ENCODE measurements at places on chromosomes 2 and 18.

DNA sequence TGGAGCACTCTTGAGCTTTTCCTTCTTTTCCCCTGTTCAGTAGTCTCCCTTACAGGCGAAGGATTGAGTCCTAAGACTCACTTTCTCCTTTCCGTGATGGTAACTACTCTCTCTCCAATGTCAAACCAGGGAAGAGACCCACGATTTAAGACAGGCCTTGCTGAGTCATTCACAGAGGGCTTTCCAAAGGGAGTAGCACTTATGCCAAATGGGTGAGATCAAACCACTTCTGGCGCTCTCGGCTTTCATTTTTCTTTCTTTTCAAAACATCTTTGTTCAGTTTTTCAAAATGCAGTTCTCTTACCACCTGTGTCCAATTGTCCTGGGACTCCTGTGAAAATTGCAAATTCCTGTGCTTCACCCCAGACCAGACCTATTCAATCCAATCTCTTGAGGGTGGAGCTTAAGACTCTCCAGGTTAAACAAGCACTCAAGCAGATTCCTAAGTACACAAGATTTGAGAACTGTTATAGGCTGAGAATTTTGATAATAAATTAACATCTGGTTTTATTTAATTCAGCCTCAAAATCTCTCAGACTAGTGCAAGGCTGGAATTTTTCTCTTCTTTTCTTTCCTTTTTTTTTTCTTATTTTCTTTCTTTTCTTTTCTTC is 14.4 kb upstream of the MRPL19 start:
- no peak for DNase-seq

GRCh38 chr2:137947032-137947727 is 17.1 kb upstream of the HNMT start:
- no peak for DNase-seq

- DNase-seq, result no peak
Measured at GRCh38 chr18:11482271-11482670, 127.1 kb upstream of the SLC35G4 start.

- DNase-seq, result peak; percentile 22
Measured at GRCh38 chr18:63936156-63936931, 12.8 kb upstream of the HMSD start.

DNA sequence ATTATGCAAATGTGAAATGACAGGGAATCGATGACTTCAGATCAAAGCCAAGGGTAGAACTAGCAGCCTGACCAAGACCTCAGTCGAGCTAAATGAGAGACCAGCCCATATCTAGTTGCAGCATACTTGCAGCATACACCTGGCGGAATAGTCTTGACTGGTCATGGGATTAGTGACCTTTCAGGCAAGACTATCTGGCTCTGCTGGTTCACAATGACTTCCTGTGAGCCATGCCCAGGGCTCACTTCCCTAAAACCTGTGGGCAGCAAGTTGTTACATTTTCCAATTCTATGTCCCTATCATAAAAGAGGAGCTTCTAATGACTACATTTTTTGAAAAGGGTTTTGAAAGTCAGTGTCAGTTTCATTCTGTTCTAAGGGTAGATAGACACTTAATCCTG is 1624.9 kb upstream of the CELF4 start:
- no peak for DNase-seq

DNA sequence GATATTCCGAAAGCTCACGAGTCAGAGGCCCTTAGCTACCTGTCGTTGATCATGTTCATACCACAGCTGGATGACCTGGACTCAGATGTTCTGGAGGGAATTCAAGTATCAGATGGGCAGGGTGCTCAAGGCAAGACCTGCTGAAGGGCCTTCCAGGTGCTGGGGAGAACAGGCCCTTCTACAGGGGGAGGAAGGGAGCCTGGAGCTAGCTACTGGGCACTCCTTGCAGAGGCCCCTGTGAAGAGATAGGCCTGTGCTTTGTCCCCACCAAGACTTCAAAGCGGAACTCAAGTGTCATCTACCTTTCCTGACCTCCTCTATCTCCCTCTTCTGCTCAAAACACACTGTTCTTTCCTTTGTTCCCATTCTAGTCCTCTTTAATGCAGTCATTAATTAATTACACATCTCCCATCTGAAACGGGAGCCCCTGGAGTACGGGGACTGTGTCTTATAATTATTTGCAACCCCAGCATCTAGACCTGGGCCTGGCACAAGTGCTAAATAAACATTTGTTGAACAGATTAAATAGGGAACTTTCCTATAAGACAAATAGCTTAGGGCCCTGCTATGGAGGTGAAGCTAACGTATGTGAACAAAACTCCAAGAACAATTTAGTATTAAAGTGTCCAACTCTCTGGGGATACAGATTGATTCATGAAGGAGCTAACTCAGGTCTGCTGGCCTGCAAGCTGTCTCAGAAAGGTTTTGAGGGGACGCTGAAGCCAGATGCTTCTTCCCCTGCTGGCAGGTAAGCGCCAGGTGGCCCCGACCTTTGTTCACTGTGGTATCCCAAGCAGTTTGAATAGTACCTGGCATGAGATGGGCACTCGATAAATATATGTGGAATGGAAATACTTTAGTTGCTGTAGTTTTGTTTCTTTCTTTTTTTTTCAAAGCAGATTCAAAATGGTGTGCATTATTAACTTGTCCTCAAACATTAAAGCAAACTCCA is 22.0 kb downstream of the RHOB start:
- no peak for DNase-seq

DNA sequence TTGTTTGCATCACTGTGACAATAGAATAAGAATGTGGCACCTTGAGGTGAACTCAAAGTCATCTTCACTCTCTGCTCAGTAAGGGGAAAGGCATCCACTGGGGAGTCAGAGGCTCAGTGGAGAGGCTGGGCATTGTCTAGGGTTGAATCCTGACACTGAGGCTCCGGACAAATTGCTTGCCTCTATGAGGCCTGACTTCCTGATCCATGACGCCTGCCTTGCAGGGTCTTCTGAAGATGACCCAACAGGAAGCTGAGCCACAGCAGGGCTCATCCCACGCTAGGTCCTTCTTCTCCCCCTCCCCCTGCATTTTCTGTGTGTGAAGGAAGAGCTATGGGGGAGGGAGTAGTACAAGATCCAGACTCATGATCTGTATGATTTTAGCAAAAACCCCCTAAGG is 265.1 kb downstream of the SH3BP4 start:
- no peak for DNase-seq

DNA sequence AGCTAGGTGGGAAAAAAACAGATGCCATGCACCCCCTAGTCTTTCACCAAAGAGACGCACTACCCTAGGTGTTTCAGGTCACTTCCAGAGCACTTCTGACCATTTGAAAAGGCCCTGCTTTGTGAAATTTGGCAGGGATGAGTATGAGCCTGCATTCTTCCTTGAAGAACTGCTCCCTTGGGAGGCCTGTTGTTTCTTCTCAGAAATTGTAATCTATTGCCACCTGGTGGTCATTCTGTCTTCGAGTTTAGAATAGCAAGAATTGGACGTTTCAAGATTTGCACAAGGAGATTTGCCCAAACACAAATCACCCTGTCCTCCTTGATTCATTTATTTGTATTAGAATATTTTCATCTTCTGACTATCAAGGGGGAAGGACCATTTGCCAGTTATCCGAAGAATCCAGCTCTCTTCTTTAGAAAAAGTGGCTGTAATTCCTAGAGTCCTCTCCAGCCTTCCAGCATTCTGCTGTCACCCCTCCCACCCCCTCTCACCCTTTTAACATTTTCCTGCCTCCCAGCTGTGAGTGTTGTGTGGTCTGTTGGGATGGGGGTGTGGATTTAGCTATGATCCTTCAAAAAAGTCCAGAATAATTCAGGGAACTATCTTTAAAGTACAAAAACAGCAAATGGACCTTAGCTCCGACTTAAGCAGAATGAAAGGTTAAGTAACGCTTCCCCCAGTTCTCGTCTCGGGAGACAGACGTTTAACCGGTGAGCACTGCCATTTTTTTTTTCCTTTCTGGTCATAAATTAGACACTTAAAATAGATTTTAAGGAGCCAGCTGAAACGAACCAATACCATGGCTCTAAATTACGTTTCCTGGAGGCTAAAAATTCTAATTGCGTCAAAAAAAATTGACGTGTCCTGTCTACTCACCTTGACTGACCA is 3.7 kb upstream of the GAD1 start:
- no peak for DNase-seq

GRCh38 chr2:158889135-158889853 is 79.1 kb upstream of the TANC1 start:
- no peak for DNase-seq

GRCh38 chr2:70240599-70240998 is 7.8 kb downstream of the TIA1 start:
- no peak for DNase-seq

DNA sequence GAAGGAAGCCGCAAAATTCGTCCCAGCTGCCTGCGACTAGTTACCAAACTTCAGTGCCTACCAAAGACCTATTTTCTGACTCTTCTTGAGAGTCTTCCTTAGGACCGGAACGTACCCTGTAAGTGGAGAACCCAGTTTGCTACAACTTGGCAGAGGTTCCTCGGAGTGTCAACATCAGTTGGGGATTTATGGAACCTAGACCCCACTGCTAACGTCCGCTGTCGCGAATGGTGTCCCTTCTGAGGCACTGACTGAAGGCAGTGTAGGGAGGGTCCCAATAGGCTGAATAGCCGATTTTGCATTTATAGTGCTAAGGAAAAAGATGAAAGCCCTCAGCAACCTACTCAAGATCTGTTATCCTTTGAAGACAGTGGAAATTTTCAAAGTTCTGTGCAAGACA is 568 bp upstream of the STK17B start:
- no peak for DNase-seq

GRCh38 chr2:174778085-174778981 is 14.1 kb upstream of the CHRNA1 start:
- DNase-seq, result peak; percentile 44

DNA sequence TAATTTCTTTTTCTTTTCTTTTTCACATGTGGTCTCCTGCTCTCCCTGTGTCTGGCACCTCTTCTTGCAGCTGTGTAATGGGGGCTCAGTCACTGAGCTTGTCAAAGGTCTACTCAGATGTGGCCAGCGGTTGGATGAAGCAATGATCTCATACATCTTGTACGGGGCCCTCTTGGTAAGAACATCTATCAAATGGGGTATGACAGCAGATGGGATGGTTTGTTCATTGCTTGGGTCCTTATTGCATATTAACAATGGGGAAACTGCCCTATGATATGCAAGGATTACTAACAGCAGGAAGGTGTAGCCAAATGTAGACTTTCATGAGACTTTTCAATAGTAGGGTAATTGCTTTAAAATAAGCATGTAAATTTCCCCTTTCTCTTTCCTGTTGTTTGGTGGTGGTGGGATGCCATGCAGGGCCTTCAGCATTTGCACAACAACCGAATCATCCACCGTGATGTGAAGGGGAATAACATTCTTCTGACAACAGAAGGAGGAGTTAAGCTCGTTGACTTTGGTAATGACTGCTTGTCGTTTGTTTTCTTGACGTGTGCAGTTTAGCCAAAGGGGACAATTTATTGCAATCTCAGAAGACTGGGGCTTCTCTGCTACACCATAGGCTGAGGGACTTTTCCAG is 36.5 kb downstream of the MYO3B start:
- no peak for DNase-seq

DNA sequence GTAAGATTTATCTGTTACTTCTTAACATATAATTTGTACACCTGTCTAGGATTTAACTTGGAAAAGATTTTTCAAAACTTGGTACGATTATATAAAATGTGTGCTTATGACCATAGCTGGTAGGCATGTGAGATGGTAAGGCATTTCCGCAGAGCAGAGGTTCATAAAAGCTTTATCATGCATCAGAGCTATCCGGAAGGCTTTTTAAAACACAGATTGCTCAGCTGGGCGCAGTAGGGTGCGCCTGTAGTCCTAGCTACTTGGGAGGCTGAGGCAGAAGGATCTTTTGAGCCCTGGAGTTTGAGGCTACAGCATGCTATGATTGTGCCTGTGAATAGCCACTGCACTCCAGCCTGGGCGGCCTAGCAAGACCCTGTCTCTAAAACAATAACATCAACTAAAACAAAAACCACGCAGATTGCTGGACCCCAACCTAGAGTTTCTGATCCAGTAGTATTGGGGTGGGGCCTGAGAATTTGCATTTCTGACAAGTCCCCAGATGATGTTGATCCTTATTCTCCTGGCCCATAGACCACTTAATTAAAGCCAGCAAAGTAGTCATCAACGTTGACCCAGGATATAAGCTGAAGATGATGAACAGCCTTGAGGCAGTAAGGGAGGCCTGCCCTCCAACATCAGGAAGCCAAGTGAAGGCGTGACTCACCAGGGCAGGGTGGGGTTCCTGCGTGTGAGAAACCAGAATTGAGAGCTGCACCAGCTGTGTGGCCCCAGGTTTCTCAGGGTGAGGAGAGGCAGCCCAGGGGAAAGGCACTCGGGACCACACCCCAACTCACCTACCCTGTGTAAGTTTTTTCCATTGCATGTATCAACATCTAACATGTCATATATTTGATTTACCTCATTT is 21.6 kb upstream of the SLC20A1 start:
- peak; percentile 65 for DNase-seq

- no peak for DNase-seq
Measured at GRCh38 chr18:23237524-23238151, 102.4 kb downstream of the CABLES1 start.

DNA sequence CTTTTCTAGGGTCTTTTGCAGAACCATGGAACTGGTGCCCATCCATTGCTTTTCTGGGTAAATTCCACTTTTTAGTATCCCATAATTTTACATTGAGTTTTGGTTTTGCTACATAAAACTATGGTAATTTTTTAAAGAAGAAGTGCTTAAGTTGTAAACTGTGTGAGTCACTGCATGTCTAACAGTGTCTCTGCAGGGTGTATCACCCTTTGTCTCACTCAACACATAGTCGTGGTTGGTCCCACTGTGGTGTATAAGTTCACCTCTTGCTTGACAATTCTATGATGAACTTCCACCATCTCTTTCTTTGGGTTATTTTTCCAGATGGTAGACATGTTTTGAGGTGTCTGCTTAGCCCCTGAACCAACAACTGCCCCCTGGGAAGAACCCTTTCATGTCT is 10.5 kb downstream of the SCTR start:
- DNase-seq, result no peak

GRCh38 chr18:47781561-47781960 is 148.9 kb downstream of the SMAD2 start:
- no peak for DNase-seq

- no peak for DNase-seq
Measured at GRCh38 chr2:22843919-22844537, 541.0 kb upstream of the KLHL29 start.

GRCh38 chr18:75656035-75656434 is 228.5 kb upstream of the SMIM21 start:
- DNase-seq, result no peak

DNA sequence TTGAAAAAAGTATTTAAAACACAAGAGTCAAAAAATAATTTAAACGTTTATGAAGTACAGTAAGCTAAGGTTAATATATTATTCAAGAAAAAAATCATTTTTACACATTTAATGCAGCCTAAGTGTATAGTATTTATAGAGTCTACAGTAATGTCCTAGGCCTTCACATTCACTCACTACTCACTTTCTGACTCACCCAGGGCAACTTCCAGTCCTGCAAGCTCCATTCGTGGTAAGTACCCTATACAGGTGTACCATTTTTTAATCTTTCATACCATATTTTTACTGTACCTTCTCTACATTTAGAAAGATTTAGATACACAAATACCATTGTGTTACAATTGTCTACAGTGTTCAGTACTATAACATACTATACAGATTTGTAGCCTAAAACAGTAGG is 20.9 kb upstream of the RPRD1A start:
- DNase-seq, result no peak

- no peak for DNase-seq
Measured at GRCh38 chr2:189129971-189130370, 49.6 kb downstream of the COL5A2 start.
